ENCODE measurements at places on chromosomes 6 and 20.

DNA sequence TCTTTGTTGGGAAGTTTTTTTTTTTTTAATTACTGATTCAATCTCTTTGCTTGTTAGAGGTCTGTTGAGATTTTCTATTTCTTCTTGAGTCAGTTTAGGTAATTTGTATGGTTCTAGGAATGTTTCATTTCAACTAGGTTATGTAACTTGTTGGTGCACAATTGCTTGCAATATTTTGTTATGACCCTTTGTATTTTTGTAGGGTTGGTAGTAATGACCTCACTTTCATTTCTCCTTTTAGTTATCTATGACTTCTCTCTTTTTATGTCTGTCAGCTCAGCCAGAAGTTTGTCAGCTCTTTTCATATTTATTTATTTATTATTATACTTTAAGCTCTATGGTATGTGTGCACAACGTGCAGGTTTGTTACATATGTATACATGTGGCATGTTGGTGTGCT is 51.1 kb upstream of the SLC24A3 start:
- no peak for DNase-seq

- peak; percentile 77 for DNase-seq
These were observed 48.3 kb downstream of the ATXN1 start for GRCh38 chr6:16712931-16713484.

DNA sequence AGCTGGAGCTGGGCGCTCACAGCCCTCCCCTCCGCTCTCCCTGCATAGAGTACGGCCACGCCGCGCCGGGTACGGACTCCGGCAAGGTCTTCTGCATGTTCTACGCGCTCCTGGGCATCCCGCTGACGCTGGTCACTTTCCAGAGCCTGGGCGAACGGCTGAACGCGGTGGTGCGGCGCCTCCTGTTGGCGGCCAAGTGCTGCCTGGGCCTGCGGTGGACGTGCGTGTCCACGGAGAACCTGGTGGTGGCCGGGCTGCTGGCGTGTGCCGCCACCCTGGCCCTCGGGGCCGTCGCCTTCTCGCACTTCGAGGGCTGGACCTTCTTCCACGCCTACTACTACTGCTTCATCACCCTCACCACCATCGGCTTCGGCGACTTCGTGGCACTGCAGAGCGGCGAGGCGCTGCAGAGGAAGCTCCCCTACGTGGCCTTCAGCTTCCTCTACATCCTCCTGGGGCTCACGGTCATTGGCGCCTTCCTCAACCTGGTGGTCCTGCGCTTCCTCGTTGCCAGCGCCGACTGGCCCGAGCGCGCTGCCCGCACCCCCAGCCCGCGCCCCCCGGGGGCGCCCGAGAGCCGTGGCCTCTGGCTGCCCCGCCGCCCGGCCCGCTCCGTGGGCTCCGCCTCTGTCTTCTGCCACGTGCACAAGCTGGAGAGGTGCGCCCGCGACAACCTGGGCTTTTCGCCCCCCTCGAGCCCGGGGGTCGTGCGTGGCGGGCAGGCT is 4.6 kb downstream of the KCNK15 start:
- DNase-seq = peak; percentile 87

GRCh38 chr6:147826698-147827097 is 318.2 kb downstream of the SAMD5 start:
- DNase-seq = no peak

- DNase-seq = no peak
These were observed 50.6 kb downstream of the LAMA4 start for GRCh38 chr6:112203577-112204349.

DNA sequence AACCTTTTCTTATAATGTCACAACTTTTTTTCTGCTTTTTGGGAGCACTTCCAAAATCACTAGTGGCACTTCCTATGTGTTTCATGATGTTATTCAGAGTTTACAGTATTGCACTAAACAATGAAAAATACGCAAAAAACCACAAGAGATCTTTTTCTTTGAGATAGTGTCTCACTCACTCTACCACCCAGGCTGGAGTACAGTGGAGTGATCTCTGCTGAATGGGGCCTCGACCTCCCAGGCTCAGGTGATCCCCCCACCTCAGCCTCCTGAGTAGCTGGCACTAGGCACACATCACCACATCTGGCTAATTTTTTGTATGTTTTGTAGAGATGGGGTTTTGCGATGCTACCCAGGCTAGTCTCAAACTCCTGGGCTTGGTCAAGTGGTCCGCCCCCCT is 158.7 kb downstream of the COL21A1 start:
- no peak for DNase-seq

DNA sequence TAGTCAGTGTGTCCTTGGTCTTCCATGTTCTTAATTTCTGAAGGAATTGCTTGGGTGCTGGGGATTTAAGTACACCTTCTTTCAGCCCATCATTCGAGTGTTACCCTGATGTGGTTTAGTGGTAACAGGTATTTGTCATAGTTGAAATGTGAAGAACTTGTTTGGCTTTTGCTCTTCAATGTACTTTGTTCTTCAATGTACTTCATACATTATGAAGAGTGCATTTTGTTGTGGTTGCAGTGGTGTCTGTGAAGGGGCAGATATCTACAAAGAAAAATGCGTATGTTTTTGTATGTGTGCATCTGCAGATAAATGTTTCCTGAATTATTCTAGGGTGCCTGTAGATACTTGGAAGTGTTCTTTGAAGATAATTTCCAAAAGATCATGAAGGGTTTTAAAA is 111.2 kb upstream of the SUPT3H start:
- no peak for DNase-seq

GRCh38 chr20:50163570-50164317 is 10.2 kb upstream of the PEDS1 start:
- peak; percentile 66 for DNase-seq

DNA sequence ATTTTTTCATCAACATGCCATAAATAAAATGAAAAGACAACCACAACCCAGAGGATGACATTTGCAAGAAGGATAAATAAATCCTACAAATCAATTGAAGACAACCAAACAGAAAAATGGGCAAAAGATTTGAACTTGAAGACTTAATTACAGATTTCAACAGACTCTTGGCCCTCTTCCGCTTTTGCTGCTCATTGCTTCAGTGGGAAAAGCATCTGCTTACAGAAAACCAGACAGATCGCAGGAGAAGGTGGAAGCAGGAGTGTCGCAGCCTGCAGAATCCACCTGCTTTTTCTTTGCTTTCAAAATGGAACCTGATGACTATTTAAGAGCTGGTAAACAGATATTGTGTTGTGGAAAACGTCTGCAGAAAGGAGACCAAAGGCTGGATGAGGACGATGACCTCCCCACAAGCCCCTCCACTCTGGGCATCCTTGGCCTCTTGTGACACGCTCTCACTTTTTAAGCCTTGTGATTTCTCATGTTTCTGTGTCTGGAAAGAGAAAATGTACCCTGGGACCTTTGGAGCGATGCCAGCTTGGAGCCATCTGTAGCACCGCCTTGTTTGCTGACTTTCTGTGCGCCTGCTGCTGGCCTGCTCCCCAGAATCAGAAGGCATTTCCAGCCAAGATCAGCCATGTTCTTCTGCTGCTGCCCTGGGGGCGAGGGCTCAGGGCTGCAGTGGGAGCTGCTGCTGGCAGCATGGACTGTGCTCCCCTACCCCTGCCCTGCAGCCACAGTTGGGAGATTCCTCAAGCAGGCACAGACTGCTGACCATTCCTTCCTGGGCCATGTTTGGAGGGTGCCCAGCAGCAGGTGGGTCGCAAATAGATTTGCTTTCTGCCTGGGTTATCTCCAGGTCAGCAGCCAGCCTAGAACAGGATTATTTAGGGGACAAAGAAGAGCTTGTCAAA is 3.6 kb upstream of the CSTL1 start:
- no peak for DNase-seq

- peak; percentile 75 for DNase-seq
These were observed 73.0 kb downstream of the SERAC1 start for GRCh38 chr6:158095031-158095430.
